ENCODE measurements at places on chromosomes 3 and 15.

- DNase-seq = no peak
These were observed 363 bp downstream of the MAGI1 start for GRCh38 chr3:66038384-66038725.

DNA sequence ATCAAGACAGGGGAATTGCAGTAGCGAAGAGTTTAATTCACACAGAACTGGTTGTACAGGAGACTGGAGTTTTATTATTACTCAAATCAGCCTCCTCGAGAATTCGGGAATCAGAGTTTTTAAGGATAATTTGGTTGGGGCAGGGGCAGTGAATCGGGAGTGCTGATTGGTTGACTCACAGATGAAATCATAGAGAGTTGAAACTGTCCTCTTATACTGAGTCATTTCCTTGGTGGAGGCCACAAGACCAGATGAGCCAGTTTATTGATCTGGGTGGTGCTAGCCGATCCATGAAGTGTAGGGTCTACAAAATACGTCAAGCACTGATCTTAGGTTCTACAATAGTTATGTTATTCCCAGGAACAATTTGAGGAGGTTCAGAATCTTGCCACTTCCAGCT, 5.3 kb upstream of the ZNF770 start:
- no peak for DNase-seq

DNA sequence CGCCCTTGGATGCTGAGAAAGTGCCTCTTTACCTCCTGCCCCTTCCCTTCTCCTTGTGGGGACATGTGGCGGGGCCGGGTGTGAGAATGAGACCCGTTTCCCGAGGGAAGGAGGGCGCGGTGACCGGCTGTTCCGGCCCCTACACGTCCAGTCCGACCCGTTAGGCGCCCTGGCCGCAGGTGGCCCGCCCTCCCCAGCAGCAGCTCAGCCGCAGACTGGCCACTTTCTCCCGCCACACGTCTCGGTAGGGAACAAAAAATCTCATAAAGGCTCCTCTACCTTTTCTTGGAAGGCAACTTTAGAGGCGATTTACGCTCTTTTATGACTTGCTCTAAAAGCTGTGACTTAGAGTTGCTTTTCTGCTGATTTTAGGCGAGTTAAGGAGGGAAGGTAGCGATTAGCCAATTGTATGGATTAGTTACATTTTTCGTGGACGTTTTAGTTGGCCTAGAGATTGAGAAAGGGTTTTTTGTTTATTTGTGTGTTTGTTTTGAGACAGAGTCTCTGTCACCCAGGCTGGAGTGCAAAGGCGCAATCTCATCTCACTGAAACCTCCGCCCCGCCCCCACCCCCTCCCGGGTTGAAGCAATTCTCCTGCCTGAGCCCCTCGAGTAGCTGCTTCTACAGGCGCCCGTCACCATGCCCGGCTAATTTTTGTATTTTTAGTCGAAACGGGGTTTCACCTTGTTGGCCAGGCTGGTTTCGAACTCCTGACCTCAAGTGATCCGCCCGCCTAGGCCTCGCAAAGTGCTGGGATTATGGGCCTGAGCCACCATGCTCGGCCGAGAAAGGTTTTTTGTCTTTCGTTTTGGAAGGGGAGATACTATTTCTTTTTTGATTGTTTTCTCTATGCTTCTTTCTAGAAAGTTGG, 8.3 kb upstream of the PGPEP1L start:
- DNase-seq = no peak

GRCh38 chr3:159765030-159765859, 223.4 kb upstream of the IL12A start:
- no peak for DNase-seq

DNA sequence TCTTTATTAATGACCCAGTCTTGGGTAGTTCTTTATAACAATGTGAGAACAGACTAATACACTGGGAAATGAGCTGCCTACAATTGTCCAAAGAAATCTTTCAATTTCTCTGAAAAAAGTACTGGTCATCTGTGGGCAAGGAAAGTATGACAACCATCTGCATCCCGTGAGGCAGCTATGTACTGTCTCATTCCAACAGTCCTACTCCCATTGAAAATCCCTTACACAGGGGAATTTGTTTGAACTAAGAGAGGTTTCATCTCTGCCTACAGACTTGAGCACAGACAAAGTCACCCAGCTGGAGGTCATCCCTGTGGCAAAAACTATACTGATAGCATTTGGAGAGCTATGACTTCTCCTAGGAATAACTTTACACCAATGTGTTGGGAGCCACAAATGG, 27.1 kb downstream of the SHC4 start:
- no peak for DNase-seq

GRCh38 chr3:56806407-56806806, 4.7 kb upstream of the ARHGEF3 start:
- DNase-seq = no peak

DNA sequence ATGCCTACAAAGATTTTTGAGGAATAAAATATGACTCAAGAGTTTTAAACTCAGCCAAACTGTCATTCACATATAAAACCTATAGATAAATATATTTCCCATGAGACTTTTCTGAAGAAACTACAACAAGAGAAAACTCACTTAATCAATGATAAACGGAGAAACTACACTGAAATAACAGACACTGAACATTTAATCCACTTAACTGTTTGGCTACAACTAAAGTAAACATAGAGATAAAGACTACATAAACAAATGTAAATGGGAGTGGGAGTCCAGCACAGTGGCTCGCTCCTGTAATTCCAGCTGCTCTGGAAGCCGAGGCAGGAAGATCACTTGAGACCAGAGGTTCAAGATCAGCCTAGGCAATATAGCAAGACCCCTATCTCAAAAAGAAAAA, 79.2 kb downstream of the MEX3B start:
- no peak for DNase-seq

GRCh38 chr15:51841406-51842040, 12.1 kb downstream of the TMOD3 start:
- DNase-seq = no peak

GRCh38 chr15:52383100-52383588, 87.5 kb upstream of the MYO5C start:
- DNase-seq = no peak

DNA sequence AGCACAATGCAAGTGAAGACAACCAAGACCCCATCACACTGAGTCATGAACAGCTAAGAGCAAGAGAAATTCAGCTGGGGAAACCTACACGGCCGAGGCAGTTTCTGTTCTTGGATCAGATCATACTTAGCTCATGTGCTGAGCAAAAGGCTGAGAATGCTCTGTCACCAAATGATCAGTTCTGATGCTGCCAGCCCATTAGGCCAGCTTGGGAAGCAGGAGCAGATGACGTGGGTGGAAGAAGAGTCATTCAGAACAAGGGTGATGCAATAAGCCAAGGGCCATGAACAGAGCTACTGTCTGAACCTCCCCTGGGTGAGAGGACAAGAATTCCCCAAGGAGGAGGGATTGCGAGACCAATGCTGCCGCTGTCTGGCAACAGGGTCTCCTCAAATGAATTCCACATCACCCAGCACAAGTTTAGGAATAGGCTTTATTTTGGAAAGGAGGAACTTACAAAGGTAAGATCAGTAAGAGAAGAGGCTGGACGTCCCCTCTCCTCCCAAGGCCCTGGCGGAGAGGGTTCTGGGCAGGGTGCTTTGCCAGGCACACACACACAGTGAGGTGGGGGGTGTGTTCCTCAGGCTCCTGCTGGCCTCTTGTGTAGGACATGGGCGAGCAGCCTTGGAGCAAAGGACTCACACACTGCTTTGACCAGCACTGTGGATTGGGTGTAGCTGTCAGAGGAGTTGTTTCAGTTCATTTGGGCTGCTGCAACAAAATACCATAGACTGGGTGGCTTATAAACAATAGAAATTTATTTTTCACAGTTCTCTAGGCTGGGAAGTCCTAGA, 65.6 kb upstream of the CTXND1 start:
- no peak for DNase-seq

DNA sequence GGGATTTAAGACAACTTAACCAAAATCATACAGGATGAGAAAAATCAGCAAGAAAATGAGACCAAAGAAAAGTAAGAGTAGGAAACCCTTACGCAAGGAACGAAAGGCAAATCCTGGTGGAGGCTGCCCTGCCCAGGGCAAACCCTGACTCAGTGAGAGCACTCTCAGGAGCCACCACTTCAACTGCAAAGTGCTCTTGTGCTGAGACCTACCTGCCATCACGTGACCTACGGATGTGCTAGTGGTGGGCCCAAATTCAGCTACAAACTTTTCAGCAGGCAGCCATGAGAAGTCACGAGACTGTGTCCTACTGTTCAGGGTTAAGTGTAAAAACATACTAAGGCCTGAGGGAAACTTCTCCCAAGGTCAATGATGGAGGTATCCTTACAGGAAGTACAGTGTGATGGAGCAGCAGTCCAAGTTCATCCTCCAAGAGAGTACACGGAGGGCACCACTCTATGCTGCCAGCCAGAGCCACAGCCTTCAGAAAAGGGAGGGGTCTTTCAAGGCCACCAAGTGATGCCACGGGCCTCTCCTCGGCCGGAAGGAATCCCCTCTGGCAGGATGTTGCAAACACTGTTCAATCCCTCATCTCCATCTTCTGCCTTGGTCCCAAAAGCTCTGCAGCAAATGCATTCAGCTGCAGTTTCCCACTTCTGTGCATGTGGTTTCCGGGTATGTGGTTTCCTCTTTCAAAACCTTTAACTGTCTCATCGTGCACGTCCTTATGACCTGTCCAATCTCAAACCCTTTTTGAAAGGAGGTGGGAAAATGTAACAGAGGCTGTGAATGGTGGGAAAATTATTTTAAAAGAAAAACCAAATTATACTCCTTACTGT, 9.5 kb downstream of the CHSY1 start:
- DNase-seq = peak; percentile 55

DNA sequence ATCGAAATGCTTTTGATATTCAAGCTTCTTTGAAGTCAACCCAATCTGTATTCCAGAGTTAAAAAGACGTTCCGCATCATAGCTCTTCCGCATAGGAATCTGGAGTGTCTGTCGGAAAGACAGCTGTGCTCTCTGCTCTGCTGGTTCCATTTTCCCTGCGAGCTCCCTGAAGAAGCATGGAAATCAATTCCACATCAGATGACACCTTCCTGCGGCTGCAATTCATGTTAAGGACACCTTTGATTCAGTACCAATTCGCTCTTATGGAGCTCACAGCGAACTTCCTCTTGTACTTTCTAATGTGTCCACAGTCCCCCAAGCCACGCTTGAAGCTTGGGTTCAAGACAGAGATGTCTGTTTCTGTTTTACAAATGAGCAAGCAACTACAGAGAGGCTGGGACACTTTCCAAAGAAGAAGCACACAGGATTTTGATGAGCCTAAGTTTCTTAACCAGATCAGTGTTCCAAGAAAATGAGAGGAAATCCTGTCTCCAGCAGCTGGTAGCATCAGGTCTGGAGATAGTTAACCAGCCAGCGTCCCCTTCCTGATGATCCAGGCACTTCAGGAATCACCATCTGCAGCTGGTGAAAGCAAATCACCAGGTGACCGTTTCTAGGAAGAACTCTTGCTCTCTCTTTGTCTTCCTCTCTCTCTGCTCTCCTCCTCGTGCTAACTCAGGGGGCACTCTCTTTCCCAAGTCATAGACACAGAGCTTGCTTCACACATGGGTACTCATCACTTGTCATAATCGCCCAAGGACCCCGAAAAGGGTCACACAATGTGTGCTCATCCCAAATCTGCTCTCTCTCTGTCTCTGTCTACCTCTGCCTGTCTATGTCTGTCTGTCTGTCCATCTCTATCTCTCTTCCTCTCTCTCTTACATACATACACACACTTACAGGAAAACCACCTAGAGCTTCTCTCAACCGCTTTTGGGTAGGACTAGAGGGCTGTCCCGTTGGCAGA, 281.8 kb downstream of the FAM43A start:
- DNase-seq = no peak

- no peak for DNase-seq
These were observed 259.9 kb upstream of the TMC3 start for GRCh38 chr15:81633889-81634288.

- DNase-seq = no peak
These were observed 35.0 kb upstream of the TNFAIP8L3 start for GRCh38 chr15:51129535-51130188.

- no peak for DNase-seq
These were observed 79.0 kb upstream of the SELENOK start for GRCh38 chr3:53970661-53971060.

DNA sequence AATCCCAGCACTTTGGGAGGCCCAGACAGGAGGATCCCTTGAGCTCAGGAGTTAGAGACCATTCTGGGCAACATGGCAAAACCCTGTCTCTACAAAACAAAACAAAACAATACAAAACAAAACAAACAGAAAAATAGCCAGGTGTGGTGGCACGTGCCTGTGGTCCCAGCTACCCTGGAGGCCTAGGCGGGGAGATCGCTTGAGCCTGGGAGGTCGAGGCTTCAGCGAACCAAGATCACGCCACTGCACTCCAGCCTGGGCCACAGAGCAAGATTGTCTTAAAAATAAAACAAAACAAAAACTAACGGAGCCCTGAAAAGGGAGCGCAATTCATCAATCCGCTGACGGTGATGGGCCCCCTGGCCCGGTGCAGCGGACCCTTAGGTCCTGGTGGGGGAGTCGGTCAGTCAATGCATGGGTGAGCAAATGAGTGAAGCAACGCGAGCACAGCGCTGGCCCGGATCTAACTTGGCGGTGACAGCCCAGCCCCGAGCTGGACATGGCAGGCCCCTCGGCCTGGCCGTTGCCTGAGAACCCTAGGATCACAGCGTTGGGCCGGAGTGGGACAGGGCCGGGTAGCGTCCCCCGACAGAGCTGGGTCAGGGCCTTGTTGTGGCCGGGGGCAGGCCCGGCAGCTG, 52.4 kb upstream of the BLM start:
- no peak for DNase-seq

GRCh38 chr3:30542897-30543296, 63.5 kb upstream of the TGFBR2 start:
- no peak for DNase-seq

Data from activated T-cell treated with anti-CD3 and anti-CD28 coated beads, Interleukin-2, amount 50 U/mL, for 1 hour (primary cell).